ENCODE measurements at places on chromosomes 11 and 22.
A peak's percentile ranks its signal among the peaks of the same experiment; 100 is the strongest.

DNA sequence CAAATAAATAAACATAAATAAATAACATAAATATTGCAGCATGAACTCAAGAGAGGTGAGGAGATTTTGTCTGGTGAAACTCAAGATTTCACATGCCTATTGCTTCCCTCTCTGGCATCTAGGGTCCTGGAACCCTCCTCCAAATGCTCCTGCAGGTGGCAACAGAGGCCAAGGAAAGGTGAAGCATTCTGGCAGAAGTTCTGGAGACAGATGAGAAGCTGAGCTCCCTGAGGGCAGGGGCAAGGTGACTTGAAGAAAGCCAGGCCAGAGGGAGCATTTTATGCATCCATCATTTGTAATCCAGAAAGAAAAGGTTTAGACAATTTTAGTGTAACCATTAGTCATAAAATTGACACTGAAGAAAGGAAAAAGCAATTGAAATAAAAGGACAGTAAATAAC lies 64.9 kb downstream of the ENDOD1 start:
- no peak for DNase-seq

GRCh38 chr11:79418241-79418640 lies 22.6 kb downstream of the TENM4 start:
- no peak for DNase-seq

GRCh38 chr11:115462004-115462541 lies 42.1 kb downstream of the CADM1 start:
- peak; percentile 18 for DNase-seq

- DNase-seq, result no peak
Observed at GRCh38 chr11:1234054-1234720, 11.3 kb downstream of the MUC5B start.

- DNase-seq, result no peak
Observed at GRCh38 chr11:7527029-7527428, 13.2 kb downstream of the PPFIBP2 start.

DNA sequence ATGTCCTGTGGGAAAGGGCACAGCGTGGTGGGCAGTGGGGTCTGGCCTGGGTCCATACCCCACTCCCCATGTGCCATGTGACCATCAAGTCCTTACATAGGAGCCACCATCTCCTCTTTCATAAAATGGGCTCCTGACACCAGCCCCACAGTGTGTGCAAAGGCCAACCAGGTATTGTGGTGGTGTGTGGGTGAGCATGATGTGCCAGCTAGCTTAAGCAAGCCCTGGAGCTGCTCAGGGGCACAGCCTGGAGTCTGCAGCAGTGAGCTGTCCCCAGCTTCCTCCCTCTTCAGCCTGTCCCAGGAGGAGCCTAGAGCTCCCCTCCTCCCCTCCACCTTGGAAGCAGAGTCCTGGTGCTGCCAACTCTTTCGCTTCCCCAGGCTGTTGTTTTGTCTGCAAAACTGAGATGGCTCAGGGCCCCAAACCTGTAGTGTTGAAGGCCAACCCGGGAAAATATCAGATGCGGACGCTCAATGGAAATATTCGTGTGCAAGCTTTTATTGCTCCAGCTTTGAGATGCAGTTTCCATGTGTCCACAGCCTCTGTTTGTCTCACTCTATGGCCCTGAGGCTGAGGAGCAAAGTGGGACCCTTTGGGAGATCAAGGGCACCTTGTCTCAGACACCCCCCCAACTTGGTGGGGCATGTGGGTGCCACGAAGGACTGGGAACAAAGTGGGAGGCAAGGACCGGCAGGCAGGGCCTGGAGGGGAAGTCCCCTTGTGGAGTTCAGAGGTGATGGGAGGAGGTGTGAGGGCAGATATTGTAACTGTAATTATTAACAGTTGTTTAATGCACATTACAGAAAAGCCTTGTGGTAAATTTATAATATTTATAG lies 92.6 kb downstream of the CTTN start:
- DNase-seq, result no peak

DNA sequence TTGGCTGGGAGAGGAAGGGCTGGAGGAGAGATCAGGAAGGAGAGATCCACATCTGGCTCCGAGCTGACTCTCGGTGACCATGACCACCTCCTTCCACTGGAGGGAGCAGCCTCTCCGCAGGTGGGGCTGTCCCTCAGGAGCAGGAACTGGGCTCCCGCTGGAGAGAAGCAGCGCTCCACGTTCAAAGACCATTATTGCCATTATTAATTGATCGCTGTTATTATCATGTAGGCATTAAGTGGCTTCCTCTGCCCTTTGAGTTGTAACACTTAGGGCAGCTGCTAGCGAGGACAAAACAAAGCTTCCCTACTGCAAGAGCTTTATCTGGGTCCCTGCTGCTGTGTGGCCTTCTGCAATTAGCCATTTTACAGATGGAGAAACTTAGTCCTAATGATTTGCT lies 251.9 kb downstream of the ST3GAL4 start:
- peak; percentile 23 for DNase-seq

- no peak for DNase-seq
Observed at GRCh38 chr11:18011633-18012032, 1.2 kb downstream of the SERGEF start.

DNA sequence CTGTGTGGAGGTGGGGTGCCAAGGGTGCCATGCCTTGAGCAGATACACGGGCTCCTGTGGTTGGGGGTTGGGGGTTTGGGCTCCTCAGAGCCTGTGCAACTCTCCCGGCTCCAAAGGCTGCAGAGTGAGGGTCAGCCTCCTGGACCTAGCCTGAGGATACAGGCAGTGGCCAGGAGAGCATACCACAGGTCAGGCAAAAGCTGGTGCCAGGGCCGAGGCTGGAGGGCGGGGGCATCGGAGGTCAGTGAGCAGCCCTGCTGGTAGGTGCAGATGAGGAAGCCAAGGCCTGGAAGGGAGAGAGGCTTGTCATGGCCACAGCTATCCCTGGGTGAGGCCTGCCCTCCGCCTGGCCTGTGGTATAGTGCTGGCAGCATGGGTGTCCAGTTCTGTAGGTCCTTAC lies 25.6 kb upstream of the DGCR8 start:
- DNase-seq, result no peak

- no peak for DNase-seq
Observed at GRCh38 chr11:14635546-14635945, 8.1 kb upstream of the PDE3B start.

DNA sequence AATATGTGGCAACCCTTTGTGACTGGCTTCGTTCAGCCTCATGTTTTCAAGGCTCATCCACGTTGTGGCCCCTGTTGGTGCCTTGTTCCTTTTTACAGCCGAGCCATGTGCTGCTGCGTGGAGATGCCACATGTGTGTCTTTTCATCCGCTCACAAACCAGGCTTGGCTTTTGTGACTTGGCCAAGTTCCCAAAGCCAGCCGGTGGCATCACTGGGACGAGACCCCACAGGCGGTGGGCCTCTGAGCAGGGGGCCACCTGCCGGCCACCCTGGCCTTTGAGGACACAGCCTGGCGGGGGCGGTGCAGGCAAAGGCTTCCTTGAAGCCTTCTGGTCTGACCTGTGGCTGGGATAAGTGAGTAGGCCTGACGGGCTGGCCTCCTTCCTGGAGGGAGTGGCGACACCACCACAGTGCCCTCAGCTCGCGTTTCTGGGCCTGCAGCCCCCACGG lies 10.5 kb downstream of the GRK2 start:
- no peak for DNase-seq

GRCh38 chr11:71135112-71135511 lies 117.3 kb downstream of the SHANK2 start:
- no peak for DNase-seq

- no peak for DNase-seq
Observed at GRCh38 chr11:77051511-77051910, 15.3 kb upstream of the CAPN5 start.

- DNase-seq, result no peak
Observed at GRCh38 chr11:38274031-38274430, 1676.0 kb upstream of the RAG2 start.

DNA sequence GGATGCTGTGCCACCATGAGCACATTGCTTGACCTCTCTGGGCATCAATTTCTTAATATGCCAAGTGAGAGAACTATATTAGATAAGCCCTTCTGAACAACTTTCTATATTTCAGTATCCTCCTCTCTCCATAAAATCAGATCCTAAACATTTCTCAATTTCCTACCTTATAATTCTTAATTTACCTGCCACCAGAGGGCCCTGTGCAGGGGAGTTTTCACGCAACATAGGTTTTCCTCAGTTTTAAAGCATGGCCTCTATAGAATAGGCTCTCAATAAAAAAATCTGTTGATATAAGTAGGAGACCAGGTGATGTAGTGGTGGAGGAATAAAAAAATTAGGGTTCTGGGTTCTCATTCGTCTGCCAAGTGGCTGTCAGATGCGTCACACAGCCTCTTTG lies 83.7 kb upstream of the DBX1 start:
- DNase-seq, result no peak

- no peak for DNase-seq
Observed at GRCh38 chr11:105230586-105230985, 91.0 kb upstream of the CARD18 start.

- no peak for DNase-seq
Observed at GRCh38 chr11:43737201-43737590, 56.7 kb downstream of the HSD17B12 start.

- DNase-seq, result no peak
Observed at GRCh38 chr22:38716826-38717225, 11.1 kb downstream of the GTPBP1 start.

GRCh38 chr11:134340354-134340964 lies 8.7 kb downstream of the GLB1L2 start:
- no peak for DNase-seq

DNA sequence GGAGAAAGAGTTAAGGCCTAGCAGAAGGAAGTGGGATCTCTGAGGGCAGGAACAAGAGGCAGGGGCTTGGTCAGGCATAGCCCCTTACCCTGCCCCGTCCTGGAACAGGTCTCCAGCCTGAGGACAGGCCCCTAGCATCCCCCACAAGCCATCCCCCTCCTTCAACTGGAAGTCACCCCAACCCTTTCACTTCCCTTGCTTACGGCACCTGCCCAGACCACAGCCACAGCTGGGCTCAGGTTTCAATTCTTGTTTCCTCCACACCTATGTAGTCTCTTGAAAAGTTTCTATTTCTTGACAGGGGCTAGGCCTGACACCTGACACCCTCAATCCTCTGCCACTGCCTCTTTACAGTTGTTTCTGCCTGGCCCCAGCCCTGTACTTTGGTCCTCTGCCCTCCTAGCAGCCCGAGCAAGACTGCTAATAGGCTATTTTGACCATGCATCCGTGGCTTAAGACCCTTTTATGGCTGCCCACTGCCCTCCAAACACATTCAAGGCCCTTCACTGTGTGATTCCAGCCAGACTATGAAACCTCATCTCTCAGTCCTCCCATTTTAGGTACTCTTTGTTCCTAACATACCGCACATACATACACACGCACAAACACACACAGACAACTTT lies 10.9 kb upstream of the FCHSD2 start:
- no peak for DNase-seq

DNA sequence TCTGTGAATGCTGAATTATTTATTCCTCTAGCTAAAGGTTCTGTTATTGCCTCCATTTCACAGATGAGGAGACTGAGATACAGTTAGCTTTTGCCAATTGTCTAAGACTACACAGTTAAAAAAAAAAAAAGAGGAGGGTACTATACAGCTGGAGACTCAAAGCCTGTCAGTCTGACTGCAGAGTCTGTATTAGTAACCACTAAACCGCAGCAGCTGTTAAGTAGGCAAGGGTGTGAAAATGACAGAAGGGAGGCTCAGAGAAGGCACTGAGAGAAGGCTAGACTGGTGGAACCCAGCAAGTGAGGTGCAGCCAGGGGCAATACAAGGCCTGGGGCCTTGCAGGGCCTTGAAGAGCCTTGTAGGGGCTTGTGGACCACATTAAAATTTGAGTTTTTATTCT lies 181.2 kb downstream of the CSNK2A3 start:
- DNase-seq, result no peak

DNA sequence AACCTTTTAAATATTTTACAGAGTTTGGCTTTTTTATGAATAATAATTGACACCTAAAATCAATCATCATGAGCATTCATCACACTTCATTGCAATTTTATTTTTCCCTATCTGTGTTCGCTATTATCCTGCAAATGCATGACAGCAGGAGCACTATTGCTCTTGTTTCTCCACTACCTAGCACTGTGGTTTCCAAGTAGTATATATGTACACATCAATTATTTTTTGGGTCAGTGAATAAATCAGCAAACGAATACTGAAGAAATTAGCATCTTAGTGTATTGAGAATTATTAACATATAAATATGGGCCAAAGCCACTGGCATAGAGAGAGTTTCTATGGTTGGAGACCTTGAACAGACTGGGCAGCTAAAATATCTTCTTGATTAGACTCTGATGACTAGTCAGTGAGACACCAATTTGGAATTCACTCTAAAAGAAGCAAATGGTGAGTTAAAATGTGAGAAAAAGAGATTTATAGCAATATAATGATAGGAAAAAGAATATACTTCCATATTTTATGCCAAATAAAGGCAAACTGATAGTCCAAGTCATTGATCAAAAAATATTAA lies 731.1 kb upstream of the LUZP2 start:
- peak; percentile 33 for DNase-seq

- no peak for DNase-seq
Observed at GRCh38 chr22:17787241-17787640, 13.0 kb upstream of the BID start.

- no peak for DNase-seq
Observed at GRCh38 chr11:76190376-76190775, 15.9 kb downstream of the WNT11 start.

DNA sequence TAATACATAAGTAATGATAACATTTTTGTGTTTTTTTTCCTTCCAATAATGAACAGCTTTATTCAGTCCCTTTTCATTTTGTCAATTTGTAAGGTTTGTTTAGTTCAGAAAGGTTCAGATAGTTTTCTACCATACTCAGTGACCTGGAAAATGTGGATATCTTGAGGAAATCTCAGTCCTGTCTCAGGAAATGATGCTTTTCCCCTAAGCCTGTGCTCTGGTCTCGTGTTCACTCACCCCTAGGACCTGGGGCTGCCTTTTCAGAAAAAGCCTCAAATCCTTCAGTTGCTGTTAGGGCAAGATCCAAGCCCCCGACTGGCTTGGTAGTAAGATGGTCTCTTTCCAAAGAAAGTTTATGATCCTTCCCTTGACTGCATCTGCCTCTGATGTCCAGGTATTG lies 21.8 kb downstream of the MS4A6A start:
- DNase-seq, result no peak

DNA sequence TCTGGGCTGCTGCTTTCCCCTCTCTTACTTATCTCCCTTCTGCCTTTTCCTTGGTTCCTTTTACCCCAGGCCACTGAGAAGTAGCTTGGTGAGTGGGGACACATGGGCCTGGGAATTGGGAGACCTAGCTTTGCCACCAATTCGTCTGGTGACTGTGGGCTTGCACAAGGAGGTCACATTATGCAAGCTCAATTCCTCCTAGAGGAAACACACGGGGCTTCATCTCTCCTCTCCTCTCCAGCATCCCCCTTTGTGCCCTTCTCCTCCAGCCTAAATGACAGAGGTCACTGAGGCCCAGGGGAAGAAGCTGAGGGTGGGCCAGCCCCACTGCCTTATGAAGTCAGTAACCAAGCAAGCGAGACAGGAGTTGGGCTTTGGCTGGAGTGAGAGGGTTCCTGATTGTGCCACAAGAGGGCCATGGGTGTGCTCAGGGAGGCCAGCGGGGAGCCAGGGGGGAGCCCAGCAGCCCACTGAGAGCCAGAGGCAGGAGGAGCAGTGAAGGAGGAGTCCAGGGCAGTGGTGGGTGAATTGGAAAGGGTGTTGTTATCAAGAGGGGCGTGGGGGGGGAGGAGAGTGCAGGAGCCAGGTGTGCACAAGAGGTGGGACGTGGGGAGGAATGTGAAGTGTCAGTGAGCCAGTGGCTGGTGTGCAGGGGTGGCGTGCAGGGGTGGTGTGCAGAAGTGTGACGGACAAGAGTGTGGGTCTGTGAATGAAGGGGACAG lies 2.0 kb downstream of the CLCF1 start:
- DNase-seq, result peak; percentile 72
